ENCODE measurements at places on chromosomes 4 and X. TPM values are rescaled to one million over a fixed set of nuclear protein-coding genes. Genes with fewer than 3 reads are reported as not detected.

GPR173 gene
- 0.08 TPM for total RNA-seq

F11 gene
- not detected for total RNA-seq

GUCY1A1 gene
- 2.5 TPM for total RNA-seq

PRR32 gene
- total RNA-seq: not detected

NR3C2 gene
- total RNA-seq: 1.1 TPM

PPARGC1A gene
- 0.60 TPM for total RNA-seq

FREM3 gene
- not detected for total RNA-seq

SRPX2 gene
- 18.9 TPM for total RNA-seq

HTN3 gene
- not detected for total RNA-seq

AR gene
- 0.48 TPM for total RNA-seq

PAGE2B gene
- not detected for total RNA-seq

MCF2 gene
- total RNA-seq: not detected

KCNIP4 gene
- total RNA-seq: not detected

AKAP4 gene
- total RNA-seq: not detected

SLC38A5 gene
- total RNA-seq: 13.6 TPM

SYTL4 gene
- total RNA-seq: 2.9 TPM

REST gene
- total RNA-seq: 22.5 TPM

BEND2 gene
- total RNA-seq: not detected

SLC26A1 gene
- total RNA-seq: not detected

MAGEA8 gene
- total RNA-seq: not detected

DSPP gene
- total RNA-seq: not detected

PABPC5 gene
- not detected for total RNA-seq

DTHD1 gene
- 0.08 TPM for total RNA-seq

STATH gene
- total RNA-seq: not detected

MAGEC1 gene
- not detected for total RNA-seq

TRIM61 gene
- not detected for total RNA-seq
